ENCODE measurements at places on chromosomes 16 and 17. TPM values are rescaled to one million over a fixed set of nuclear protein-coding genes. Genes with fewer than 3 reads are reported as not detected.

DNA sequence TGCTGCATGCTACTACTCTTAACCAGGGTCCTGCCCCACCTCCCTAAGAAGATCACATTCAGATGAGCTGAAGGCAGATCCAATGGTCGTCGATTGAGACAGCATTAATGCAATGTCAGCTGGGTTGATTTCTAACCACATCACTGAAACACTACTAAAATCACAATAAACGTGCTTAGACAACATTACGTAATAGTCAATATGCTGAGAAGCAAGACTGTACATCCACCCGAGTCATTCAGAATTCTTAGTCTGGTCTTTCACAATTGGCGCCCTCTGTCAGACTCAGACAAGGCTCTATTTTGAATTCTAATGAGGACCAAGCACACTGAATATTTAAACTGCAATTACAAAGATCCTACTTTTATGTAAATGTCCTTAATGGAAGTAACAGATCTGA, 205.2 kb downstream of the STX8 start:
- DNase-seq = no peak

DNA sequence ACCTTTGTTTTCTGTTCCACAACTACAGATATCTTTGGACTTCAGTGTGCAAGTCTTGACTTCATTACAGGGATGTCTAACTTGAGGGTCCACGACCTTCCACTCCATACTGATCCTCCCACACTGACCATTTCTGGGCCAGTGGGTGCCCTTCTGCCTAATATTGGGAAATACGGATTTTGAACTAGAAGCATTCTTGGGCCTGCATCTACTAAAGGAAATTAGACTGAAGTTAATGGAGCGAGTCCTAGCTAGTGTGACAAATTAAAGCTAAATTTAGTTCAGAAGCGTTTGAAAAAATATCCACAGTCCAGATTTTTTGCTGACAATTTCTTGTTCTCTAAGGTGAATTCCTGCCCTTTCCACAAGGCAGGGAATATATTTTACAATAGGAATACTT, 9.9 kb upstream of the TMIGD1 start:
- no peak for DNase-seq

FBXO39 gene
- 3.7 TPM for total RNA-seq

GRCh38 chr17:29107084-29107483, 64.1 kb downstream of the PIPOX start:
- DNase-seq = no peak

- peak; percentile 68 for DNase-seq
Observed at GRCh38 chr17:58200024-58200633, 7.6 kb downstream of the EPX start.

GRCh38 chr17:65559804-65560627, 1.4 kb downstream of the AXIN2 start:
- DNase-seq = peak; percentile 31

- DNase-seq = no peak
Observed at GRCh38 chr17:37745801-37746426, 1.1 kb upstream of the HNF1B start.

GAST gene
- total RNA-seq = not detected

- DNase-seq = no peak
Observed at GRCh38 chr17:21389394-21389793, 13.2 kb downstream of the KCNJ12 start.

GRCh38 chr16:78348886-78349285, 249.4 kb downstream of the WWOX start:
- no peak for DNase-seq

G6PC1 gene
- not detected for total RNA-seq

DNA sequence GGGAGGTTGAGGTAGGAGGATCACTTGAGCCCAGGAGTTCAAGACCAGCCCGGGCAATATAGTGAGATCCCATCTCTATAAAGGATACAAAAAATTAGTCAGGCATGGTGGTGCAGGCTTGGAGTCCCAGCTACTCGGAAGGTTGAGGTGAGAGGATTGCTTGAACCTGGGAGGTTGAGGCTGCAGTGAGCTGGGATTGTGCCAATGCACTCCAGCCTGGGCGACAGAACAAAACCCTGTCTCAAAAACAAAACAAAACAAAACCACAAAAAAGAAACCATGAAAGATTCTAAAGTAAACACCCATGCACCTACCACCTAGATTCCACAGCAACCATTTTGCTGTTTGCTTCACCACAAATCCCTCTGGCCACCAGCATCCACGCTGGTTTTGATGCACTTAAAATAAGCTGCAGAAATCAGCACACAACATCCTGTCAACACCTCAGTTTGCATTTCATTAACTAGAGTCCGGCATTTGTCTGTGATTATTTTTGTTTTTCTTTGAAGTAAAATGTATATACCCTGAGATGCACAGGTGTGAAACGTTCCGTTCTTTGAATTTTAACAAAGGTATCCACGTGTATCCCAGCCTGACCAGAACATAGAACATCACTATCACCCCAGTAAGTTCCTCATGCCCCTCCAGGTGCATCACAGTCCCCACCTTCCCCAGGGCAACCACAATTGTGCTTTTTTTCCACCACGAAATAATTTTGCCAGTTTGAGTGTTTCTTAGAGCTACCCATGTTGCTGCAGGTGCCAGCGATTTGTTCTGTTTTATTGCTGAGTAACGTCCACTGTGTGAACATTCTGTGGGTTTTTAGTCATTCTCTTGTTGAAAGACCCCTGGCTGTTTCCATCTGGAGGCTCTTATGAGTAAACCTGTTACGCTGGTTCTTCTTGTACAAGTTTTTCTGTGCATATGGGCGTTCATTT, 191.5 kb downstream of the SEC14L1 start:
- DNase-seq = no peak

DNA sequence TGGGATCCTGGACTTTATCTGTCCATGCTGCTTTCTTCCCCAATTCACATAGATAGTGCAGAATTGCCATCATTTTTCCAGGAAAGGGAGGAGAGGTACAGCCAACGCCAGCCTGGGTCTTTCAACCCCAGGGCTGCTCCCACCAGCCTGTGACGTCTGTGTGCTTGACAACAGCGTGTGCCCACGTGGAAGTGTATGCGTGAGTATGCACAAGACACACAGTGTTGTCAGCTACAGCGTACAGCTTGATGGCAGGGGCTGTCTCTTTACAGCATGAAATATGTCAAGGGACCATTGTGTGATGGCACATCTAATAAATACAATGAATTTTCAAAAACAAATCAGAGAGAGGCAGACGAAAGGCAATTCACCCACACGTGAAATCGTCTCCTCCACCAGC, 62.3 kb downstream of the GSG1L start:
- no peak for DNase-seq

KRTAP4-7 gene
- not detected for total RNA-seq

SCRN2 gene
- total RNA-seq = 74.2 TPM

DPEP3 gene
- not detected for total RNA-seq

DNA sequence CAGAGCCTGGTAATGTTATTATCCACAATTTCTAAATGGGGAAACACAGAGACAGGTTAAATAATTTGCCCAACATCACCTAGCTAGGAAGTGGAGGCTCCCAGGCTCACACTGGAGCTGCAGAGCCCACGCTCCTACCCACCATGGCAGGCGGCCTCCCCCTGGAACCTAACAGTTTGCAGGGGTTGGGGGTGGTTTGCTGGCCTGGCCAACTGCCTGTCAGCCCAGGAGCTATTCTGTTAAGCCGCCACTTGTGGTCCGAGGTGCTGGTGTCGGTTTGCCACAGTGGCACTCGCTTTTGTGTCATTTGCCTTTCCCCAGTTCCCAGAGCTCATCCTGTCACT, 3.6 kb downstream of the PRCD start:
- no peak for DNase-seq

PDILT gene
- total RNA-seq = not detected

TM4SF5 gene
- not detected for total RNA-seq

KIF18B gene
- total RNA-seq = 7.3 TPM

DNA sequence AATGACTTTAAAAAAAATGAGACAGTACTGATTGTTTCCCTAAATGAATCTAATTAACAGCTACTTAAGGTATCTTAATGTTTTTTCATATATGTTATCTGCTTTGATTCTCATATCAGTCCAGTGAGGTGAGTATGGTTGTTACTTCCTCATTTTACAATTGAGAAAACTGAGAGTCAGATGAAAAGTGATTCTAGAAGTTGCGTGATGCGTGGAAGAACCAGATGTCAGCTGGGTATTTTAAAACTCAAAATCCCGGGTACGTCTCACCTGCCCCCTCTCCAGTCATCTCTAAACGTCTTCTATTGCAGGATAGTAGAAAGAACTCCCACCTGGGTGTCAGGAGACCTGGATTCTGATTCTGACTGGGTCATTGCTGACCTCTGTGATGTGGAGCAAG, 89.2 kb downstream of the MAP2K6 start:
- DNase-seq = no peak

All from dermis blood vessel endothelial cell (primary cell).